Activated T-cell treated with anti-CD3 and anti-CD28 coated beads, Interleukin-2, amount 50 U/mL, for 48 hours (primary cell): ENCODE measurements at places on chromosomes 6 and 20.

- DNase-seq = no peak
Measured at GRCh38 chr6:25717866-25718740, 36.4 kb upstream of the SLC17A4 start.

DNA sequence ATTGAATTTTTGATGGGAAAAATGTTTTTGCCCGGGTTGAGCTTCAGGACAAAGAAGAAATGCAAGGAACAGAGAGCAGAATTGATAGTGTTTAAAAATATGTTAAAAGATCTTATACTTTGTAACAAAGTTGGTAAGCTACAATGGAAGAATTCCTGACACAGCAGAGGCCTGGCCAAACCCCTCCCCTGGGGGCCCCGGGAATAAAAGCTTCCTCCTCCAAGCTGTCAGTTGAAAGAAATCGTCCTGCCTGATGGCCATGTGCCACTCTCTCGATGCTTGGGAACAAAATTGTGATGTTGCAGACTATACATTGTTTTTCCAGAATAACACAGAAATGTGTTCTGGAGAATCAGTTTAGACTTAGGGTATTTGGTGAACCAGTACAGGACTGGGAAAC, 14.2 kb upstream of the TOX2 start:
- no peak for DNase-seq

- DNase-seq = no peak
Measured at GRCh38 chr20:37456948-37457347, 64.1 kb upstream of the NNAT start.

GRCh38 chr20:1856424-1856823, 38.8 kb upstream of the SIRPA start:
- DNase-seq = no peak

DNA sequence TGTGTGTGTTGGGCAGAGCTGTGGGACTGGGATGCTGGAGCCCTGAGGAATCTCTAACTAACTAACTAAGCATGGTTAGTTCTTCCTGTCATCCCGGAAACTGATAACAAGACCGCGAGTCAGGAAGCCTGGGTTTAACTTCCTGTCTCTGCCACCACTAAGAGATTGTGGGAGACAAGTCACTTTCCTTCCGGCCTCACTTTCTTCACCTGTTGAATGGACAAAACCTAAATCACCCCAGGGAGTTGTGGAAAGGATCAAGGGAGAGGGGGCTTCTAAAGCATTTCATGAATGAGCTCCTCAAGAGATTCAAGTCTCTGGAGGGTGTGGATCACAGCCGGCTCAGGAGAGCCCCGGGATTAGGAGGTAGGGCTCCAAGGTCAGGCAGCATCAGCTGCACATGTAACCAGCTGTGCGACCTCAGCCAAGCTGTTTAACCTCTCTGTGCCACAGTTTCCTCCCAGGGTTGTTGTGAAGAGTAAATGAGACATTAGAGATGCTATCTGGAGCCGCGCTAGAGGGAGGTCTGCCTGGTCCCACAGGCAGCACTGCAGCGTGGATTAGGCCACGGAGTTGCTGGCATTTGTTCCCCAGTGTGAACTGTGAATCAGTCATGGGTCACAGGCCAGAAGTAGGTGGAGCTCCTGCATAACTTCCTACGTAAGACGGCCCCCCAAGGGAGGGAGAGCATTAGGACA, 105.1 kb downstream of the TOX2 start:
- peak; percentile 45 for DNase-seq
